ENCODE measurements at places on chromosomes 11 and 22.

DNA sequence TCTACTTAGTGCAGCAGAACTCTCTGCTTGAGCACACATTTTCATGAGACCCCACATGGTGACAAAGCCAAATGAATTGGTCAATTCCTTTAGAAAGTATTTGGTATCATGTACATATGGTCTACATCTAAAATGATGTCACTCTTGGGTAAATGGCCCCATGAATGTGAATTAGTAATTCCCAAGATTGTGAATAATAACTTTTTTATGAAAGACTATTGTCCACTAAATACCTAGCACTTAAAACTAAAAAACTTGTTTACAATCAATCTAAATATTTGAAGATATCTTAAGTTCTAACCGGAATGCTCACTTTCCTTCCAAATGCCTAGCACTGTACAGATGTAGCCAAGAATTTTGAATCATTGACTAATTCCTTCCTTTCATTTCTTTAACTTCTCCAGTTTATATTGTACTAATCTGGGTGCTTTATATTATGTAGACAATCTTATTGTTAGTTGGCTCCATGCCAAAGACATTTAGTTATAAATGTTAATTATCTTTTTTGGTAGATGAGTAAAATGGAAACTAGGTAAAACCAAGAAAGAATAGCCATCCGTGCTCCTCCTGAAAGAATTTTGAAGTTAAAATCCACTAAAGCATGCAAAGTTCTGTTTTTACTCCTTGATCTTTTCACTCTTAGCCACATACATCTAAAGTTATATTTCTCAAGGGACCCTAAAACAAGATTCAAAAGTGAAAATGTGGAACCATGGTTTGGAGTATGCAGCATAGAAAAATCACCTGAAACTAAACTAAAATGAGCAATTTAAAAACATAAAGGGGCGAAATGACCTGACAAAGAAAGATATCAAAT, 145.0 kb upstream of the ARHGAP20 start:
- DNase-seq: no peak

- peak; percentile 52 for DNase-seq
Observed at GRCh38 chr11:2300290-2300935, 1.3 kb downstream of the C11orf21 start.

- DNase-seq: no peak
Observed at GRCh38 chr11:8164746-8165145, 4.1 kb downstream of the RIC3 start.

DNA sequence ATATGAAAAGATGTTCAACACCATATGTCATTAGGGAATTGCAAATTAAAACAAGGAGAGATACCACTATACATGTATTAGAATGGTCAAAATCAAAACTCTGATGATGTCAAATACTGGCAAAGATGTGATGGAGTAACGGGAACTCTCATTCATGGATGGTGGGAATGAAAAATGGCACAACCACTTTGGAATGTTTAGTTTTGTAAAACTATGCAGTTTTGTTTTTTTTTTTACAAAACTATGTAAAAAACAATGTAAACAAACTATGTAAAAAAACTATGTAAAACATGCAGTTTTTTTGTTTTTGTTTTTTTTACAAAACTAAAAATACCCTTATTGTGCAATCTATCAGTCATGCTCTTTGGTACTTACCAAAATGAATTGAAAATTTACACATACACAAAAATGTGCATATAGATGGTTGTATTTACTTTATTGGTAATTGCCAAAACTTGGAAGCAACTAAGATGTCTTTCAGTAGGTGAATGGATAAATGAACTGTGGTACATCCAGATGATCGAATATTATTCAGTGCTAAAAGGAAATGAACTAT, 5.0 kb upstream of the USP47 start:
- DNase-seq: no peak

- peak; percentile 53 for DNase-seq
Observed at GRCh38 chr22:31488988-31489617, 539 bp downstream of the EIF4ENIF1 start.

Measured in activated CD8-positive, alpha-beta T cell treated with anti-CD3 and anti-CD28 coated beads for 36 hours (primary cell).